ENCODE measurements at places on chromosomes 7 and 10.
A peak's percentile ranks its signal among the peaks of the same experiment; 100 is the strongest.

GRCh38 chr10:119620241-119621077 is 23.7 kb upstream of the TIAL1 start:
- DNase-seq, result no peak

GRCh38 chr7:24972991-24973390 is 7.0 kb downstream of the OSBPL3 start:
- DNase-seq, result no peak

DNA sequence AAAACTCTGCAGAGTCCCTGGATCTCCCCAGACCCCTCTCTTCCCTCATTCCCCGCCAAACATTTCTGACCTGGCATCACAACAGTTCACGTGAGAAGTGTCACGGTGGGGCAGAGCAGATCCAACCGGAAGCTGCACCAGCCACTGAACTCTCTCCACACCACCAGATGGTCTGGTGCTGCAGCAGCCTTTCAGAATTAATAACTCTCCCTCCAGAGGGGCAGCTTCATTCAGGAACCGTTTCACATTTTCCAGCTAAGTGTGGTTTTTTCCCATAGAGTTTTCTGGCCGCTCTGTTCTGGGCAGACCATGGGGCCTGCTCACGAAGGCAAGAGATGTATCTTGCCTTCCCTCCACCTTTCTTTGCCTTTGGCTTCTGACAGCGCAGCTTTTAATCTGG is 486.7 kb upstream of the GALNT17 start:
- no peak for DNase-seq

DNA sequence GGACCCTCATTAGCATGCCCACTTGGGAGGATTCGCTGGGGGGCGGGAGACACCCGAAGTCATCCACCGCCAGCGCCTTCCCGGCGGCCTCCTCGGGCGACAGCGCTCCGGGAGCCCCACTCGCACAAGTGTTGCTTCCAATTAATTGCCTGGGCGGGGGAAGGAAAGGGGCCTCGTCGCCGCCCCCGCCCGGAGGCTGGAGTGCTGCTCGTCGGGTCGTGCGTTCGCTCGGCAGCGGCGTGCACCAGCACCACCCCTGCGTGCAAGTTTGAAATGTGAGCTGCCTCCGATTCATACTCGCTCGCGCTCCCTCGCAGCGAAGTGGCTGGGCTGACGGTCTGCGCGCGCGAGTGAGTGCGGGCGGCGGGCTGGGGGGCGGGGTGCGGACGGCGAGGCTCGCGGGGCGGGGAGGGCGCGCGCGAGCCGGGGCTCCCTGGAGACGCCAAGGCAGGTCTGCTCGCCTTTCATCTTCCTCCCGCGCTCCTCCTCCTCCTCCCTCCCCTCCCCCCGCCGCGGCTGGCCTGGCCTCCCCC is 104.6 kb upstream of the PPIF start:
- peak; percentile 88 for DNase-seq

All from type B pancreatic cell (in vitro differentiated cells).